Airway epithelial cell (primary cell): ENCODE measurements at places on chromosomes 12 and 14. TPM values are rescaled to one million over a fixed set of nuclear protein-coding genes. Genes with fewer than 3 reads are reported as not detected.

The SIX1 gene
- total RNA-seq = 11.3 and 19.1 TPM in 2 replicates

The PTPRQ gene
- under 0.01 TPM in 1 of 2 replicates, not detected in the other for total RNA-seq

The NDRG2 gene
- total RNA-seq = 28.0 and 32.5 TPM in 2 replicates

The KRT2 gene
- total RNA-seq = 0.28 TPM in 1 of 2 replicates, not detected in the other

The GPR65 gene
- not detected in 2 replicates for total RNA-seq

The VWF gene
- 0.33 and 0.56 TPM in 2 replicates for total RNA-seq

The RASSF8 gene
- 7.2 and 7.6 TPM in 2 replicates for total RNA-seq

The C12orf50 gene
- total RNA-seq = not detected in 2 replicates

The MED6 gene
- total RNA-seq = 20.6 and 25.6 TPM in 2 replicates

The OR6C4 gene
- total RNA-seq = not detected in 2 replicates

The AMDHD1 gene
- 0.07 TPM in 1 of 2 replicates, not detected in the other for total RNA-seq

The GALNT16 gene
- 0.07 TPM in 1 of 2 replicates, not detected in the other for total RNA-seq

The SYNDIG1L gene
- not detected in 2 replicates for total RNA-seq

The CCDC38 gene
- total RNA-seq = not detected in 2 replicates

The HOXC12 gene
- not detected in 2 replicates for total RNA-seq

The KRT6B gene
- 1,596 and 1,655 TPM in 2 replicates for total RNA-seq

The IQSEC3 gene
- not detected in 2 replicates for total RNA-seq

The PTCSC3 gene
- total RNA-seq = not detected in 2 replicates
